Breast epithelium (tissue), 4 donors: ENCODE measurements at places on chromosomes 6 and 20. TPM values are rescaled to one million over a fixed set of nuclear protein-coding genes. Genes with fewer than 3 reads are reported as not detected.
A peak's percentile ranks its signal among the peaks of the same experiment; 100 is the strongest.

HLA-DQA1 gene
- total RNA-seq: 19.2 TPM

- no peak for DNase-seq
Measured at GRCh38 chr6:56706981-56707726, 64.5 kb upstream of the DST start.

GRCh38 chr20:60071965-60072364, 113.7 kb downstream of the CDH26 start:
- DNase-seq: no peak

GRCh38 chr6:2804516-2804915, 37.1 kb downstream of the SERPINB1 start:
- DNase-seq: peak; percentile 74

DNA sequence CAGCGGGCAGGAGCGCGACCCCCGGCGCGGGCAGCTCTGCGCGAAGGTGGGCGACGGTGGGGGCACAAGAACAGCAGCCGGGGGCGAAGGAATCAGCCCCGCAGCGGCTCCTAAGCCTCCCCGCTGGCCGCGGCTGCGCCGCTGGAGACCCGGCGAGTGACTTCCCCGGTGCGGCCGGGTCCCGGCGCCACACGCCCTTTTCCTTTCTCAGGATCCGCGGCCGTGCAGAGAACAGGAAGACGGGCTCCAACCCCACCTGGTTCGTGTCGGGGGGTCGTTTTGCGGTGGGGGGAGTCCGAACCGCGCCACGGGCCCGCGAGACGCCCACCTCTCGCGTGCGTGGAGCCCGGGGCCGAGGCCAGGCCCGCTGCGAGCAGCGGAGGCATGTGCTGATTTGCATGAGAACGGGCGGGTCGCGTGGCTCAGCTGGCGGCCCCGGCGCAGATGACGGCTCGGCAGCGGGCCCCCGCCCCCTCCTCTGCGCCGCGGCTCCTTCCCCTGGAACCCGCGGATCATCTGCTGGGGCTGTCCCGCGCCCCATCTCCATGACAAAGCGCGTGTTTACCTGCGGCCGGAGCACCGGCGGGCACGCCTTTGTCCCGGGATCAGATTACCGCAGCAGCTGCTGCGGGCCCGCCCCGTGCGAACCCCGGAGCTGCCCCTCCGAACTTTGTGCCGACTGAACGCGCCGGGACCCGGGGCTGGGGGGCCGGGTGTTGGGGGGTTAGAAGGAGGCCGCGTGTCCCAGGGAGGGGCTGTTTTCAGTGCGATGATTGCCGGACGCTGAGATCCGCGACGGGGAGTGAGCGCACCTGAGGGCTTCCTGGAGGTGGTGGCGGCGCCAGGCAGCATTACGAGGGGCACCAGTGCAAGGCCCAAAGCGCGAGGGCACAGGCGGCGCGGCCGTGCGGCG, 4.9 kb upstream of the DLL1 start:
- DNase-seq: no peak

DNA sequence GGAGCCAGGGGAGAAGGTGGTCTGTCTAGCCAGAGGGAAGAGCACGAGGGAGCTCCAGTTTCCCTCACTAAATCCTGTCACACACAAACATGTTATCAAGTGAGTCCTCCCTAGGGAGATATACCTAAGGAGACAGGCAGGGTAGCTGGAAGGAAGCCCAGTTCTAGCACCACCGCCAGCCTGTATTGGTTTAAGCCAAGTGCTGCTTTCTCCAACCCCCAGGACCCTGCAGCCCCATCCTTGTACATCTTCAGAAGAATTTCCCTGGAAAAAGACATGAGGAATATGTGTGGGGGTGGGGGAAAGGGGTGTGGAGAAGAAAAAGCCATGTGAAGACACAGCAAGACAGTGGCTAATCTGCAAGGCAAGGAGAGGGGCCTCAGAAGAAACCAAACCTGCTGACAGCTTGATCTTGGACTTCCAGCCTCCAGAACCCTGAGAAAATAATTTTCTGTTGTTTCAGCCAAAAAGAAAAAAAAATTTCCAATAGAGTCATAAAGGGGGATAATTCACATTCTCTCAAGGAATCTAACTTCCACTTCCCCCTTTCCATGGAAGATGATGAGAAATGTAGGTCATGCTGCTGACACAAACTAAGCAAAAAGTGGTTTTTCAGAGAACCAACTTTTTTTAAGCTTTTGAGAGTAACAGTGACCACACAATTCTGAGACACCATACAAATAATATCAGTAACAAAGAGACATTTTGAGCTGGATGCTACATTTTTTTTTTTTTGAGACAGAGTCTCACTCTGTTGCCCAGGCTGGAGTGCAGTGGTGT, 103.2 kb upstream of the PRDM1 start:
- no peak for DNase-seq

DNA sequence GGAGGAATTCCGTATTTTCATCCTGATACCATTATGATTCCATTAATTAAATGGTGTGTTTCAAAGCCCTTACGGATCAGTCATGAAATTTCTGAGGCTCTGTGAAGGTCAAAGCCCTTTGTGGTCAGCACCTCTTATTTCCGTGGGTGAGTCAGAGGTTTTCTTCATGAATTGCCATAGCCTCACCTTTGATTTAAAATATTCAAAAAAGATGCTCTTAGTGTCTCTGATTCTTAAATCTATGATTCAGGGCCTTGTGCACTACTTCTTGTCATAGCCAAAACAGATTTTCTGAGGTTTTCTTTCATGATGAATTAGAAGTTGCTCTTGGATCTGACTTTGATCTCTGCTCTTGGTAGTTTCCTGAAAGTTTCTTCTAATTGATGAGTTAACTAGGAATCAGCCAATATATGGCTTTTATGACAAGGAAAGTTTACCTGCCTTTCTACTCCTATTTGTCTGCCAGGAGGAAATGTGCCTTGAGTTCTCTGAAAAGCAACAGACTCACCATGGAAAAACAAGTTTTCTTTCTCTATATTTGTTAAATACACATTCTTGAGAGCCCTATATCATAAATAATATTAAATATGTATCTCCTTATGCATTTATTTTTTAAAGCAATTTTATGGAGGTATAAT, 613.0 kb downstream of the UTRN start:
- no peak for DNase-seq

- DNase-seq: no peak
Measured at GRCh38 chr20:63891061-63892002, 3.6 kb upstream of the DNAJC5 start.

GRCh38 chr6:126204598-126204997, 135.3 kb upstream of the CENPW start:
- no peak for DNase-seq

FAM83B gene
- total RNA-seq: 0.16 TPM

DNA sequence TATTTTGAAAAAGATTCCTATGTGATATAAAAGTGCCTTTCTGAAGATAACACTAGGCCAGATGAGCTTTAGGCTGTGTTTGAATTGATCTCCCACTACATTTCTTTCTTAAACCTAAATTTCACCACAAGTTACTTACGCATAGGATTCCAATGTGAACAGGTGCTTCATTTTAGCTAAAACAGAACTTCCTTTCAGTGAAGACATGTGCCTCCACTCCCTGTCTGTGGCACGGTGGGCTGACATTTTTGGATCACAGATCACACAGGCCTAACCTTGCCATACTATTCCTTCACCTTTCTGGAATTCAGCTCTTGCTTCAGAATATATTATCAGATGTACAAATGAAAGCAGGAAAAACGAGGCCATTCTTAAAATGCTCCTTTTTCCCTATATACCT, 231.8 kb downstream of the SAMD5 start:
- no peak for DNase-seq

SLC52A3 gene
- 7.2 TPM for total RNA-seq

MRPL14 gene
- 30.4 TPM for total RNA-seq

KCNB1 gene
- total RNA-seq: 5.1 TPM

GRCh38 chr6:122495612-122496011, 24.0 kb upstream of the SERINC1 start:
- DNase-seq: no peak

SHLD1 gene
- 7.3 TPM for total RNA-seq

DNA sequence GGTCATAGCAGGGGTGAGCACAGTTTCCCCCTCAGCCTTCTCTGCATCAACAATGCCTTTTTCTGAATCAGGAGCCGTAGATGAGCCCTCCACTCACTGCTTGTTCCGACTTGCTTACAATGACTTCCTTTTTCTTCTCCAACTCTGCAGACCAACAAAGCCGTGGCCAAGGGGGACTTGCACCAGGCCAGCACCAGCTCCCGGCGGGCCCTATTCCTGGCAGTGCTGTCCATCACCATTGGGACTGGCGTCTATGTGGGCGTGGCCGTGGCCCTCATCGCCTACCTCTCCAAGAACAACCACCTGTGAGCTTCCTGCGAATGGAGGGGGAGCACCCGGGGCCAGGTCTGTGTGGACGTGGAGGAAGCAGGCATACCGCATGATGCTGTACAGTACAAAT, 195.8 kb downstream of the SYNDIG1 start:
- DNase-seq: no peak

- no peak for DNase-seq
Measured at GRCh38 chr20:23018432-23018831, 16.7 kb upstream of the SSTR4 start.

MCM3 gene
- 43.3 TPM for total RNA-seq

SMPDL3A gene
- 9.1 TPM for total RNA-seq

NEDD9 gene
- total RNA-seq: 108 TPM

DNA sequence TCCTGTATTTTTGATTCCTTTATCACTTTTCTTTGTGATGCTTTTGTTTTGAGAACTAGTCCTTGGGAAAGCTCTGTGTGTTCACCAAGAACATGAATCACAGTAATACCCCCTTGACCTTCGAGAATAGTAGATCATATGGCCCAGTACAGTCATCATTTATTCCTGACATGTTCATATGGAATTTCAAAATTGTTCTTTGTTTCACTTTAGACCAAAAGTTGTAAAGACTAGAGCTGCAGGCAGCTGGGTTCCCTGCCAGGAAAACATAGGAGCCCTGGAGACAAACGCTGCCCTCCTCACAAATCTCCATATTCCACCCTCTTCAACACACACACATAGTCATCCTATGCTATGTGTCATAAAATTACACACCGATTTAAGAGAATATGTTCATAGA, 621.2 kb upstream of the EYS start:
- no peak for DNase-seq

DNA sequence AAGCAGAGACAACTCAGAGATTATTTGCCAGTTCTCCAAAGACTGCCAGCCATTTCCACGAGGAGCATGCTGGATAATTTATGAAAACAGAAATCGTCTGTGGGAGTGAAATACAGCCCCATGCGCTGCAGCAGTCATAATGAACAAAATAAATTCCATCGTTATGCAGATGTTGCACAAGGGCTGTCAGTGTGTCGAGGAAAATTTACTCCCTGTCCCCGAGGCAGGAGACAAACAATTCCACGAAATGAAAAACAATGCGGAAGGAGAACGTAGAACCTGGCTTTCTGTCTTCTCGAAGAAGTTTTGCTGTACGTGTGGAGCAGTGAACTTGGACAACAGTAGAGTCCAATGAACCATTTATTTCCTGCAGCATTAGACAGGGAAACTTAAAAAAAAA, 399.4 kb downstream of the CD83 start:
- DNase-seq: no peak

GRCh38 chr20:41111578-41111951, 25.8 kb upstream of the PLCG1 start:
- no peak for DNase-seq

DNA sequence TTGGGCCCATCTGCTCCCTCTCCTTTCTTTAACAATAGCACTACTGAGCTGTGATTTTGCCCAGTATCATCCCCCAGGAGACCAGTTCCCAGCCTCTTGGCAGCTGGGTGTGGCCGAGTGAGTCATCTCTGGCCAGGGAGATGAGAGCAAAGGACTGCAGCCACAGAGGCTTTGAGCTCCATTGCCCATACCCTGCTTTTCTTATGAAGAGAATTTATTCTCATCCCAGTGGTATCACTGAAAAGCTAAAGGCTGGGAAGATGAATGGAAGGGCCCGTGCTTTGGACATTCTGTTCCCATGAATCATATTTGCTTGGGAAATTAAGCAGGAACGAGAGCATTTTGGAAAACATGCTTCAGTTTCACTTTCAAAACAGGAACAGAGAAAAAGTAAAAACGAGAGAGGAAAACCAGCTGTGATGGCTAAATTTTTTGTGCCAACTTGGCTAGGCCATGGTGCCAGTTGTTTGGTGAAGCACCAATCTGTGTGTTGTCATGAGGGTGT, 14.9 kb downstream of the CST3 start:
- no peak for DNase-seq
